Bladder microvascular endothelial cell (primary cell): ENCODE measurements at places on chromosomes 5 and 9. TPM values are rescaled to one million over a fixed set of nuclear protein-coding genes. Genes with fewer than 3 reads are reported as not detected.

Gene ITGA2
- 30.0 and 65.6 TPM in 2 replicates for total RNA-seq

Gene OSMR
- total RNA-seq = 9.7 and 21.2 TPM in 2 replicates

Gene ABCA1
- 16.8 and 27.4 TPM in 2 replicates for total RNA-seq

Gene WNT8A
- not detected in 2 replicates for total RNA-seq

Gene CEMIP2
- 85.3 and 142 TPM in 2 replicates for total RNA-seq

Gene CLTA
- 259 and 282 TPM in 2 replicates for total RNA-seq
